DMS 273 treated with DMSO at 0.1 percent for 48 hours (cell line): ENCODE measurements at places on chromosomes 3 and 15.

DNA sequence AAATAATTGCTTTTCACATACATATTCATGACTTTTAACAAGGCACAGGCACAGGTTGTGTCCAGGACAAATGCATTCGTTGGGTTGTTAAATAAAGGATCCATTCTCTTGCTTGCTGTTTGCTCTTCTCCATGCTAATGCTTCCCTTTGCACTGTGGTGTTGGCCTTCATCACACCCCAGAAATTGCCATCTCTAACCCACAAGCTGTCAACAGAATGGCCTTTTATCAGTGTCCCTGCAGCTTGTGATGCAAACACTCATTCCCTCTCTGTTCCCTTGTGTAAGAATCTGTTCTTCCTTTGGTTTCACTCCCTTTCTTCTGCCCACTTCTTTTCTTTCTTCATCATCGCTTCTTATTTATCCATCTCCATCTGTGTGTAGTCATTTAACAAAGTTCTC, 72.2 kb downstream of the SLC7A14 start:
- DNase-seq = no peak

DNA sequence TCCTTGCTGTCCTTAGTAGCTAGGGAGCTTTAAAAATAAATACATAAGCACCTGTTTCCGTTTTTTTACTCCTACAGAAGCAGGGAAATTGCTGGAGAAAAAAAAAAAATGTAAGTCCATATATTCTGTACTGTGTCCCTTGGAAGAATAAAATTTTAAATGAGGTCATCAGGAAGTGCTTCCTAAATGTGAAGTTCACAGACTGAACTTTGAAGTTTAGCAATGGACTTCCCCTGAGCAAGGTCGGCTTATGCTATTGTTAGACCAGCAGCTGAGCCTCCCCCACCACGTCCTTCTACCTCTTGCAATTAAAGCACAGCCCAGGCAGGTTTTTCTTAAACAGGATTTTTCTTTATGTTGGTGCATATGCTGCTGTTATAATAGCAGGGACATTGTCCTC, 26.3 kb downstream of the LIPC start:
- DNase-seq = no peak

DNA sequence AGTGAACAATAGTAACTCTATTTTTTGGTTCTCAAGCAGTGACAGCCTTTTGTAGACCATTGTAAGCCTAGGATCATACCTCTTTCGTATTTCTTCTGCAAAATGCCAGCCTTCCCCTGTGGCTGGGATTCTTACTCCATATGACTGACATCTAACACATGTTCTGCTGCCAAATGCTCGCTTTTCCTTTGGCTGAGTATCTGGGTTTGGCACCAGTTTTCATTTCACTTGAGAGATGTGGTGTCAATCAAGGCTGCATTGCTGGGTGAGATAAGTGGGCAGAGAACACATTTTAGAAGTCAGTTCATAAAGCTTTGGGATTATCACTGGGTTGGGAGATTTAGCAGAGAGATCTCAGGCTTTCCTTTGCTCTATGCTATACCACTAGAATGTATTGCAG, 514.7 kb upstream of the SGO1 start:
- DNase-seq = no peak

DNA sequence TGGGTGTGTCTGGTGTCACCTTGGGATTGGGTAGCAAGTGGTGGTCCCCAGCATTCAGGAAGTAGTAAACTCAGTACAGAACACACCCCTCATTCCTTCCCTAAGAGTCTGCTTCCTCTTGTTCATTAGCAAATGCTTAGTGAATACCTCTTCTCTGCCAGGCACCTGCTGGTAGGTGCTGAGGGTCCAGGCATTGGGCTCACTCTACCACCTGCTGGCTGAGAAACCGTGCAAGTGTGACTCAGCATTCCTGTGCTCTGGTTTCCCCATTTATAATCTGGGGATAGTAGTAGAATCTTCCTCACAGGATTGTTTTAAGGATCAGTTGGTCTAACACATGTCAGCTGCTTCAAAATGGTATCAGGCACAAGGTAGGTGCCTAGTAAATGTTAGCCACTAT, 4.8 kb downstream of the SHF start:
- DNase-seq = no peak

- peak; percentile 49 for DNase-seq
Observed at GRCh38 chr3:159882790-159883779, 105.5 kb upstream of the IL12A start.

DNA sequence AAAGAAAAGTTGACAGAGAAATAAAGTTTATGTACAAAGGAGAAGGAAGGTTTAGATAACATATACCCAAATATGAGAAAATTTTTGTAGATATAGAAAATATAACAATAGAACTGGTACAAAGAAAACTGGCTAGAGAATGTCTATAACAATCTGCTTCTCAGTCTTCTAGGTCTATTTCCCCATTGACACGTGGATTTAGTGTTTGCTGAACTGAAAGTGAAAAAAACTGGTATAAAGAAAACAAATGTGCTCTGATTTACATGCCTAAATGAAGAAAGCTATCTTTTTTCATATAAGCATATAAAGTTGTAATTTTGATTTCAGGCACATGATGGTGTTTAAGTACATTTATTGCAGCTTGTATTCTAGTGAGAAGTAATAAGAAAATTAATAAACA, 9.8 kb downstream of the KCNMB2 start:
- no peak for DNase-seq

DNA sequence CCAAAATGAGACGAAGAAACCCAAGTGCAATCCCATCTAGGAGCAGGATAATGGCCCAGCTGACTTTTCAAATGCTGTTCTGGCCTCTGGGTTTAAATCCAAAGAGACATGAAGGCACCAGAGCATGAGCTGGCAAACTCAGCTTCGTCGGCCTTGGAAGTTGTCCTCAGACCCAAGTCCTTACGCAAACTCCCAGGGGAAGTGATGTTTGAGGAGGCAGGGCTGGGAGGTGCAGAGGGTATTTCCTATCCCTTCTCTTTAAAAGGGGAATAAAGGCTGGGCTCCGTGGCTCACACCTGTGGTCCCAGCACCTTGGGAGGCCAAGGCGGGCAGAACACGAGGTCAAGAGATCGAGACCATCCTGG, 68.9 kb upstream of the HERC1 start:
- DNase-seq = no peak

DNA sequence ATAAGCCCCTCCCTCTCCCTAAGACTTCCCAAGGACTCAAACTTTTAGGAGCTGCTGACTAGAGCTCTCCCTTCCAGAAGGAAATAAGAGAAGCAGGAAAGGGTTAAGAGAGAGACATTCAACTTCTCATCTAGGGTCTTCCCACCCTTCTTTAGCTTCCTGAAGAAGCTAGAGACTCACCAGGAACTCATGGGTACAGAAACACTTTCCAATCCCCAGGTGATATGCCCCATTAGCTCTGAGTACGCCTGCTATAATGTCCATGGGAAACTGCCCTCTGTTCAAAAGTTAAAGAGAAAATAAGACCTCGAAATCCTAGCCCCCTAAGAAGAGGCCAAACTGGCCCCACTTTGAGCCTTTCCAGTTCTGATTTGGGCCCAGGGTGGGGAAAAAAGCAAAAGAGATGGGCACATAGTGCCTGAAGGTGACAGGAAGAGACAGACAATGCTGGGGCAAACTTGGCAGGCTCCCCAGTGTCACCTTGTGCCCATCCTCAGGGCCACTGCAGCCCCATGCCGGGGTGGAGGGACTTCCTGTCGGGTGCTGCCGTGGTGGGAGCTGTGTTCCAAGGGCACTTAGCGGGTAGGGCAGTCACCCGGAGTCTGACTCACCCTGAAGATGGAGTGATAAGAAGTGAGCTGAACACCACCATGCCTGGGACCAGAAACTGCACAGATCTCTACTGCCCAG, 29.5 kb downstream of the CCDC12 start:
- no peak for DNase-seq

- peak; percentile 36 for DNase-seq
Observed at GRCh38 chr3:128307029-128307633, 153.8 kb downstream of the EEFSEC start.

DNA sequence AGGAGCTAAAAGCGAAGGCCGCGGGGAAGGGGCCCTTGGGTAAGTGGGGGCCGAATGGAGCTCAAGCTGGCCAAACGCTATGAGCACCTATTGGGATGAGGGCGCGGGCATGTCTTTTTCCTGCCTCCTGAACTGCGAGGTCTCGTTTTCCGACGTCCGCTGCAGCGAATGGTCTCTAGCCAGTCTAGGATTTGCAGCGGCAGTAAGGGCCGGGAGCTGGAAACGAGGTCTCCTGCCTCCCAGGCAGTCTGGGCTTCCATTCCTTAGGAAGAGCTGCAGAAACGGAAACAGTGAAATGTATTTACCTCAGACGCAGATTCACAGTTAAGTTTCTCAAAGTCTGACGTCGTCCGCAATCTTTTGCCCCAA, 517 bp downstream of the TMA7 start:
- DNase-seq = no peak

DNA sequence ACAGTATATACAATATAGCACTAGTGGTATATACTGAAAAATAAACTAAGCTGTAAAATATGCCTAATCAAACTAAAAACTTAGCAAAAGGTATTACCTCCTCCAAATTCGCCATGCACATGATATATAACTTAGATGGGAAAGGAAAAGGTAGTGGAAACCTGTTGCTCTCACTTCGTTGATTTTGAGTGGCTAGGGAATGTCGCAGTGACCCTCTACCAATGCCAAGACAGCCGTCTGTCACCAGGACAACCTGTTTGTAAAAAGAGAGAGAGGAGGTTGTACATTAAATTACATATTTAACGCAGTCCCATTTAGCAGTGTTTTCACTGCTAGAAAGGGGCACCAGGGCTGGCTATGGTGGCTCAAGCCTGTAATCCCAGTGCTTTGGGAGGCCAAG, 11.3 kb downstream of the INTS14 start:
- no peak for DNase-seq

- DNase-seq = peak; percentile 17
Observed at GRCh38 chr15:46091860-46092450, 457.1 kb downstream of the SQOR start.

GRCh38 chr3:86282106-86282787, 708.7 kb downstream of the VGLL3 start:
- no peak for DNase-seq

DNA sequence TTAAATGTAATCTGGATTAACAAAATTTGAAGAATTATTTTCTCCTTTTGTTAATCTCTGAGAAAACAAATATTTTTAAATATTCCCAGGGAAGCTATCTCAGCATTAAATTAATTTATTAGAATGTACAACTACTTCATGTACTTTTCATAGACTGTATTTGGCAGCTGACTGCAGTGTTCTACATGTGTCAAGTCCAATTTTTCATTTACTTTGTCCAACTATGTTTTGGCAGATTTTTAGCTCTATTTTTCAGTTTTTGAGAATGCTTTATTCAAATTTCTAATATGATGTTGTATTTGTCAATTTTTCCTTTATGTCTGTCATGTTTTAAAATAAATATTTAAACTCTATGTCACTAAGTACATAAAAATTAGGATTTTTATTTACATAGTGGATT, 925.1 kb downstream of the OTOL1 start:
- no peak for DNase-seq

DNA sequence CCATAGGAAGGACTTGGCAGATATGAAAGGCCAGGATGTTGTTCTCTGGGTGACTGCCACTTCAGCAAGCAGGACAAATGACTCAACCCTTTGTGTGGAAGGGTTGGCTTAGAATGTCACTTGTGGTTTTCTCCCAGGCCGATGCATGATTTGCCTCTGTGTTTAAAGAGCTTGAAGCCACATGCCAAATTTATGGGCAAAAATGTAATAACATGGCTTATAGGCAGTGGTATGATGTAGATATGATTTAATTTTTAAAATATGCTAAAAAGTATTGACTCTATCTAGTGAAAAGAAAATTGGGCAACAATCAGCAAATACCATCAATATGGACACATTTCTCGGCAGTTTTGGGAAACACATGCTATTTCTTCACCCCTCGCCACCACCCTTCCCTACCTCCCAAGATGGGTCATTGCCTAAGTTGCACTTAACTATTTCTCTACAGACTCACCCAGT, 114.6 kb downstream of the CYP19A1 start:
- no peak for DNase-seq

DNA sequence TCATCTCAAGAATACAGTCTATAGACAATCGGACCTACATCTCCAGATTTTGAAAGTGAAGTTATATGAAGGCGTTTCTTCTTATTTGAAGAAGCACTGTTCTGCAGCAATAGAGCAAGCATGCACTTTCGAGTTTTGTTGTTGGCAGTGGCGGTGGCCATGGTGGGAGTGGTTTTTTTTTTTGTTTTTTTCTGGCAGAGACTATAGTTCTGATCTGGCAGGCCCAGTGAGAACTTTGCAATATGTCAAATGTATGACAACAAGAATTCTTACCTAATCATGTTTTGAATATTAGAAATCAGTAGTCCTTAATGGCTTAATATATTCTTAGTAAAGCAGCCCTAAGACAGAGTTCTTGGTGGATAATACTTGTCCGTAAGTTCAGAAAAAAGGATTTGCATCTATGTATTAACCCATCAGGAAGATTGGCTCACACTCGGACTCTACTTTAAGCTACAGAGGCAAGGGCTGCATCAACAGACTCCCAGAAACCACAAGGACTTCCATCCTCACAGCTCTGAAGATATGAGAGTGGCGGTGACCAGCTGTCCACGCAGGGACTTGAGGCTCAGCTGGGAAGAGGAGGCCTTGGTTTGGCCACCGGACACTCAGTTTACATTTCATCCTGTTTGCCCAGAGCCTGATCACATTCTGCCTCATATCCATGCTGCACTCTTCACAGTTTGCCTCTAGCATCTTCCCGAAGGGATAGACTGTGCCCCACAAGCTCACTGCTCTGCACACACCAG, 124.1 kb upstream of the THBS1 start:
- DNase-seq = no peak

DNA sequence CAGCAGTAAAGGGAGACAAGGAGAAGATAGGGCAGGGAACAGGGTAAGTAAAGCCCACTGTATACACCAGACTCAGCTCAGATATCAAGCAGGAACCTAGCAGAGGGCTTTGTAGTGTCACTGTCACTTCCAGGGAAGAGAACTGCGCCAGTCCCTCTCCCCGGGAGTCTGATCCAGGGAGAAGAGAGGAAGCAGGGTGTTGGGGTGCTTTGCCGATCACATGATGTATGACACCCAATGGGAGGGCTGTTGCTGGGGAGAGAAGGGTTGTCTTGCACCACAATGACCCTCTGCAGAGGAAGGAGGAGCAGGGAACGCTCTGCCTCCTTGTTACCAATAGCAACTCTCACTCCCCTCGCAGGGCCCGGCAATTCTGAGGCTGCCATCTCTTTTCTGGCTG, 147.2 kb upstream of the SLC2A2 start:
- DNase-seq = no peak

DNA sequence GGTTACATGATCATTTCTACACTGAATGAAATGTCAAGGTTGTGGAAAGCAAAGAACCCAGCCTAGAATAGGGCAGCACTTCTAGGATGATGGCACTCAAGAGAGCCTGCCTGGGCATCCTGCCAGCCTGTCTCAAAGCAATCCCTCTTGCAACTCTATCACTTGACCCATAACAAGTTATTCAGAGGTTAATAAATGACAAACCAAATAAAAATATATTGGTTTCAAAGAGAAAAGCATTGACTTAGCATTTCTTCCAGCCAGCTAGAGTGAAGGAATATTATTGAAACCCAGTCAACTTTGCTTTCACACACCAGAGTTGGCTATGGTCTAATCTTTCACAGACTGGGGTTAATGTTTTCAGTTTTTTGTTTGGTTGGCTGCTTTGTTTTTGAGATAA, 214.6 kb upstream of the UBE2E2 start:
- no peak for DNase-seq
